NT2/D1 (cell line): ENCODE measurements at places on chromosomes 5 and 9.

- DNase-seq = peak; percentile 84
Observed at GRCh38 chr5:69369340-69370121, at the start of the genes AK6, RAD17 and TAF9. TSS of gene AK6 (minus strand) at chr5:69369520. CDS start at chr5:69369490, 30 bp downstream. TSS of gene RAD17 (plus strand) at chr5:69369818. CDS start at chr5:69372209, 2,391 bp downstream. TSS of gene TAF9 (minus strand) at chr5:69369520. CDS start at chr5:69365737, 3,783 bp downstream.

GRCh38 chr5:42020788-42021530 is 95.9 kb downstream of the FBXO4 start:
- DNase-seq = no peak

GRCh38 chr9:98873526-98873925 is 66.1 kb downstream of the GALNT12 start:
- no peak for DNase-seq

GRCh38 chr5:174204535-174205313 is 159.2 kb downstream of the NSG2 start:
- peak; percentile 28 for DNase-seq

DNA sequence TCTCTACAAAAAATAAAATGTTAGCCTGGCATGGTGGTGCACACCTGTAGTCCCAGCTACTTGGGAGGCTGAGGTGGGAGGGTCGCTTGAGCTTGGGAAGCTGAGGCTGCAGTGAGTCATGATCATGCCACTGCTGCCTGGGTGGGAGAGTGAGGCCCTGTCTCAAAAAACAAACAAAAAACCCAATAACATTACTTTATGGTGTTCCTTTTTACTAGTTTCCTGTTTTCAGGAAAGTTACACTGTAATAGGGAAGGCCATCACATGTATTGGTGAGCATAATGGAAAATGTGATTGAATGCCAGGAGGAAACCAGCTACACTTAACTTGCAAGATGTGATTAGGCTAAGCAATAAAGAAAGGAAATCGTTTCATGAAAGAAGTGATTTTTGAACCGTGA is 42.7 kb downstream of the SV2C start:
- DNase-seq = no peak

GRCh38 chr9:111195766-111196165 is 134.3 kb downstream of the OR2K2 start:
- no peak for DNase-seq

DNA sequence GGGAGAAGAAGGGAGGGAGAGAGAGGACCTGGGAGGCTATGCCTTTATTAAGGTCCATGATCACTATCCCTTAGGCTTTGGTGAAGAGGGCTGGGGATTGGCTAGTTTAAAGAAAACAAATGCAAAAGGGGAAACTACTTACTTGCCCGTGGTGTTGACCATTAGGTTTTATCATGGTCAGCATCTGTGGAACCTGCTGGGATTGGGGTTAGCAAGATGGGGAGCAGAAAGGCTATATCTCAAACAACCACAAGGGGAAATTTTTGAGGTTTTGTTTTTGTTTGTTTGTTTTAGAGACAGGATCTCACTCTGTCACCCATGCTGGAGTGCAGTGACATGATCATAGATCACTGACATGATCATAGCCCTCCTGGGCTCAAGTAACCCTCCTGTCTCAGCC is 9.0 kb upstream of the RAD23B start:
- no peak for DNase-seq

DNA sequence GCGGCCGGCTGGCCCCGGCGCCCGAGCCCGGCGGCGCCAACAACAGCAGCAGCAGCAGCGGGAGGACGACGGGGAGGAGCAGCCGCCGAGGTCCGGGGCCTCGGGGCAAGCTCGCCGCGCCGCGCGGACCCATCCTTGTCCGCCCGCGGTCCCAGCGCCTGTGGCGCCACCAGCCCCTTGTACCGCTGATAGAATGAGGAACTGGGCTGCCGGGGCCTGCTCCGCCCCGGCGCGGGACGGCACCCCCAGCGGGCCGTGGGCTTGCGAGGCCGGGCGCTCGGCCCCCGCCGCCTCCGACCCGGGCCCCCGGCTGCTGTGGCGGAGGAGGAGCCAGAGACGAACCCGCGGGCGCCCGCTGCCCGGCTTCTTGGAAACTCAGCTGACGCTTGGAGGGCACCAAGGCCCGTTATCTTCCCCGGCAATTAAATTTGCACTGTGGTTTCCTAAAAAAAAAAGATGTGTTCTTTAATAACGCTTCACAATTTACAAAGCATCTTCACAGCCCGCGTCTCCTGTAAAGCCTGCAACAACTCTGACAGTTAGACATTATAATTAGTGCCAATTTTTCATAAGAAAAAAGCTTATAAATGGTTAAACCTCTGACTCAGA is at the start of gene ARSB:
Gene ARSB, minus strand, starts transcription at position 195 of the 609 bp plus-strand sequence. Its CDS starts 62 bp downstream, at position 133.
- no peak for DNase-seq

- no peak for DNase-seq
Observed at GRCh38 chr5:105536675-105537074, 1974.1 kb upstream of the NUDT12 start.

GRCh38 chr9:26172301-26172700 is 494.1 kb upstream of the TUSC1 start:
- DNase-seq = no peak

- DNase-seq = no peak
Observed at GRCh38 chr5:67319935-67320725, 123.5 kb upstream of the CD180 start.

GRCh38 chr5:53643445-53643844 is 83.0 kb downstream of the NDUFS4 start:
- DNase-seq = no peak

DNA sequence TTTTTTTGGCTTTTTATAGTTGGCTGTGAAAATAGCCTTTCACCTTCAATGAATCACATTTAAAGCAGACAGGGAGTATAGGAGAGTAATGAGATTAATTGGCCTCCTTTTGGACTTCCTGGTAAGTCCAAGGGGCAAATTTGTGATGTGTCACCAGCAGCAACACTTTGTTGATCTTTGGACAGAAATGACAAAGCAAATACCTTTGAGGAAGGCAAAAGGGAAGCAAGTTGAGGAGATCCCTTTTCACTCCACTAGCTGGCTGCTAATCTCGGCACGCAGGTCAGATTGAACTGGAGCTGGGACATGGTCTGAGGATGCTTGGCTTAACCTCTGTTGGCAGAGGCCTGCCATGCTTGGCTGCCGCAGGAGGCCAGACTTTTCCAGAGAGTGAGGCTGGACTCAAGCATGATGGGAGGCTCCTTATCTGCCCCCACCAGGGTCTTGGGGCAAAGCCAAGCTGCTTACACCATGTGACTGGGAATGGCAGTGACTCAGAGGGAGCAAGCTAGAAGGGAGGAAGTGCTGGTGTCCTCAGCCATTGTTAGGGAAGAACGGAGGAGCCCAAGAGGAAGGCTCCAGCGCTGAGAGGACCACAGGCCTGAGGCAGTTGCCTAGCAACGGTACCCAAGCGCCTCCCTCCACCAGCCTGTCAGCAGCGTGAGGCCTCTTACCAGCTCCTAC is 174.5 kb upstream of the MAP1B start:
- peak; percentile 40 for DNase-seq

DNA sequence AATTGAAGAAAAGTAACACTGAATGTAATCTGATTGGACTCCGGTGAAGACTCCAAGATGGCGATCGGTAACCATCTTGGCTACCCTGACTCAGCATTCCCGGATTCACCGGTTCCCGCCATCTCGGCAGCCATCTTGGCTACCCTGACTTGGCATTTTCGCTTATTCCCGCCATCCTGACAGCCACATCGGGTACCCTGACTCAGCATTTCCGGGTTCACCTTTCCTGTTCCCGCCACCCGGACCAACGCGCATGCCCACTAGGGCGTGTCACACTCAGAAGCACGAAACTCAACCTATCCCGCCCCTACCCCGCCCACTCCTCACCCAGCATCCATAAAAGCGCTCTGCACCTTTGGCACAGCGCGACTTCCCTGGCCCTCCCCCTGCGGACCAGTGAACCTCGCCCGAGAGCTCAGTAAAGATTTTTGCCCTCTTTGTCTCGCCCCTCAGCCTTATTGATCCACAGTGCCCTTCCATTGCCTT is 17.2 kb downstream of the SPTLC1 start:
- DNase-seq = no peak

DNA sequence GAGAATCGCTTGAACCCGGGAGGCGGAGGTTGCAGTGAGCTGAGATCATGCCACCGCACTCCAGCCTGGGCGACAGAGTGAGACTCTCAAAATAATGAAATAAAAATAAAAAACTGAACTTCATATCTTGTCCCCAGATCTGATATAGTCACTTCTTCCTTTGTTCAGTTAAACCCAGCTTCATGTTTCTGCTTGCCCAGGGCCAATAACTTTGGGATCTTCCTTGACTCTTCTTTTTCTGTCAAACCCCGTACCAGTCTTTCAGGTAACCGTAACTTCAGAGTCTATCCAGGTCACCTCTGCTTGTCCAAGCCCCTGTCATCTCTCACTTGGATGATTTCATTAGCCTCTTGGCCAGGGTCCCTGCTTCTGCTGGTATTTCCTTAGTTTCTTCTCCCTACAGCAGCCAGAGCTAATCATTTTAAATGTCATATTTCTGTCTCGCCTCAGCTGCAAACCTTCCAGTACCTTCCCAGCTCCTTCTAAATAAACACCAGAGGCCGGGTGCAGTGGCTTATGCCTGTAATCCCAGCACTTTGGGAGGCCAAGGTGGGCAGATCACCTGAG is 19.7 kb upstream of the ABL1 start:
- DNase-seq = no peak

DNA sequence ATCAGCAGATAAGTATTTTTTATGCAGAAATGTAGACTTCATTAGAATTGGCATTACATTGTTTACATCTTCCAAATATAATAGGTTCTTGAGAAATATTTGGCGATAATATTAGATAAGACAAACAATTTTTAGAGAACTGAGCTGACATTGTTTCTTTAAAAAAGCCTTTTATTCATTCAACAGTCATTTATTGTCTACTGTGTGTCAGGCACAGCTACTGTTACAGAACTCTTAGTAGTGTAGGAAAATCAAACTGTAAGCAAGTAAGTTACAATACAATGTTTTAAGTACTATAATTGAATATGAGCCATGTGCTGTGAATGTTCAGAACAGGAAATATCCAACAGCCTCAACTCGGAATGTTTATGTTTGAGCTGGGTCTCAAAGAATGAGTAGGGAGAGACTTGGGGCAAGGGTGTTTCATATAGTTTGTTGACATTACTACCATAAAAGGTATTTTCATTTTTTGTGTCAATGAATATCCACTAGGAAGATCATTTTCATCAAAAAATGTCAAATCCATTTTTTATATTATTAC is 114.0 kb downstream of the CDC42SE2 start:
- no peak for DNase-seq

- peak; percentile 43 for DNase-seq
Observed at GRCh38 chr5:66306105-66306843, 162.2 kb downstream of the SREK1 start.

GRCh38 chr9:38024036-38024681 is 44.9 kb downstream of the SHB start:
- DNase-seq = no peak

DNA sequence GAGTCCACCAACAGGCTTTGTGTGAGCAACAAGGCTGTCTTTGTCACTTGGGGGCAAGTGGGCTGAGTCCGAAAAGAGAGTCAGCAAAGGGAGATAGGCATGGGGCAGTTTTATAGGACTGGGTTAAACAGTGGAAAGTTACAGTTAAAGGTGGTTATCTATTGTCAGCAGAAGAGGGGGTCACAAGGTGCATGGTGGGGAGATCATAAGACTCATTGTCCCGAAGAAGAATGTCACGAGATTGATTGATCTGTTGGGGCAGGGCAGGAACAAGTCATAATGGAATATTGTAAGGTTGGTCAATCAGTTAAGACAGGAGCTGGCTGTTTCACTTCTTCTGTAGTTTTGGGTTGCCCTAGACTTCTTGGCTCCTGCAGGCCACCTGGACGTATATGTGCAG is 7.6 kb upstream of the HMGCS1 start:
- no peak for DNase-seq

- no peak for DNase-seq
Observed at GRCh38 chr9:21081451-21081850, 3.7 kb upstream of the IFNB1 start.

DNA sequence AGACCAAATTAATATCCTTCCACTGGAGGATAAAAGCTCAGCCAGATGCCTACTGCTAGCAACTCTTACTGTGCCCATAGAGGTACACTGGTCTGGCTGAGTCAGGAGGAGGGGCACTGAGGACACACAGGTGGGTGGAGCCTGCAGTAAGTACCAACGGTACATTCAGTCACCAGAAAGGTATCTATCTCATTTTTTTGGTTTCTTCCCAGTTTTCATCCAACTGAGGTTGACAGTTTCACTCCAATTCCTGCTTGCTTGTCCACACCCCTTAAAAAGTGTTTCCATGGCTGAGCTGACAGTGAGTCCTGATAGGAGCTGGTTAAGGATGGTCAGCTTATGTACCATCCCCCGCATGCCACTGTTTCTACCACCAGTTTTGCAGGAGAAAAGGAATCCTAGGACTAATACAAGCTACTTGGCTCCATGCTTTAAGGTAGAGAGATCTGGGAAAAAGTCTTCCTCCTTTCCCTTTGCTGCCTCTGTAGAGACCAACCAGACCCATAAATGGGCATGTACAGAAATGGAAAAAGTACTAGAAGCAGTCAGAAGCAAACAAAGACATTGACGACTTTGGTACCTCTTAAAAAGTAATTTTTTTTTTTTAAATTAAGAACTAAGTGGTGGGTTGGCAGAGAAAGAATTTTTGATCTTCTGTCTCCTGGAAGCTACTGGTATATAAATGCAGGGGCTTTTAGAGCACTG is 3.2 kb downstream of the ELL2 start:
- no peak for DNase-seq

DNA sequence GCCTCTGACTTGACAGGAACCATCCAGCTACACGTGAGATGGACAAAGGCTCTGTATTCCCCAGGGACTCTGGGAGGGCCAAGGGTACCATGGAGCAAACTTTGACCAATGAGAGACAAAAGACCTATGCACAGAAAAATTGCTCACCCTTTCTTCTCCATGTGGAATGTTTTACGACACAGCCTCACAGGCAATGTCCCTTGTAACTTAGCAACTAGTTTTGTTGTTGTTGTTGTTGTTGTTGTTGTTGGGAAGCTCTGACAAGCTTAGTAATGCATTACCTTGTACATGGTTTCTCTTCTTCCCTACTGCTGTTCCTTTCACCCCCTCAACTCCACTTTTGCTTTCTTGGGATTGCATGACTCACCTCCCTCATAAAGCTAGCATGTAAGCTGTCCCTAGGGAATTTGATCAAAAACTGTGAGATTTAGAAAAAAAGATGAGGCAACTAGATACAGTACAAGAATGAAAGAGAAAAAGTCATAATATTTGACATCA is 550.9 kb downstream of the RAB3C start:
- no peak for DNase-seq

DNA sequence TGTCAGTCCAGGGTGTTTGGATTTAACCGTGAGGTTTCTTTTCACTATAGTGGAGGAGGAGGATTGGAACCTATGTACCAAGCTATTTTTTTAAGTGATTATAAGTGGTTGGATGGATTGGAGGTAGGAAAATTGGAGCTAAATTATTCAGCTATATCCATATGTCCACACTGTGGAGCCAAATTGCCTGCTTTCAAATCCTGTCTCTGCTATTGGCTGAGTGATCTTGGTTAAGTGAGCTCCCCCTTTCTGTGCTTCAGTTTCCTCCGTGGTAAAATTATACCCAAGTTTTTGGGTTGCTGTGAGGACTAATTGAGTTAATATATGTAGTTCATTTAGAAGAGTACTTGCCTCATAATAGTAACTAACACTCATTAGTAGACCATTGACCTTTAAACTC is 2.5 kb downstream of the CENPP start:
- DNase-seq = no peak

- DNase-seq = no peak
Observed at GRCh38 chr5:79787448-79787847, 97.8 kb downstream of the CMYA5 start.

- DNase-seq = no peak
Observed at GRCh38 chr9:131290036-131290766, 678 bp downstream of the PLPP7 start.

- DNase-seq = no peak
Observed at GRCh38 chr5:123951582-123951977, 439.6 kb downstream of the CSNK1G3 start.

- no peak for DNase-seq
Observed at GRCh38 chr5:176133877-176134276, 104.3 kb upstream of the SIMC1 start.
